ENCODE measurements at places on chromosomes 5 and 9. TPM values are rescaled to one million over a fixed set of nuclear protein-coding genes. Genes with fewer than 3 reads are reported as not detected.
A peak's percentile ranks its signal among the peaks of the same experiment; 100 is the strongest.

DNA sequence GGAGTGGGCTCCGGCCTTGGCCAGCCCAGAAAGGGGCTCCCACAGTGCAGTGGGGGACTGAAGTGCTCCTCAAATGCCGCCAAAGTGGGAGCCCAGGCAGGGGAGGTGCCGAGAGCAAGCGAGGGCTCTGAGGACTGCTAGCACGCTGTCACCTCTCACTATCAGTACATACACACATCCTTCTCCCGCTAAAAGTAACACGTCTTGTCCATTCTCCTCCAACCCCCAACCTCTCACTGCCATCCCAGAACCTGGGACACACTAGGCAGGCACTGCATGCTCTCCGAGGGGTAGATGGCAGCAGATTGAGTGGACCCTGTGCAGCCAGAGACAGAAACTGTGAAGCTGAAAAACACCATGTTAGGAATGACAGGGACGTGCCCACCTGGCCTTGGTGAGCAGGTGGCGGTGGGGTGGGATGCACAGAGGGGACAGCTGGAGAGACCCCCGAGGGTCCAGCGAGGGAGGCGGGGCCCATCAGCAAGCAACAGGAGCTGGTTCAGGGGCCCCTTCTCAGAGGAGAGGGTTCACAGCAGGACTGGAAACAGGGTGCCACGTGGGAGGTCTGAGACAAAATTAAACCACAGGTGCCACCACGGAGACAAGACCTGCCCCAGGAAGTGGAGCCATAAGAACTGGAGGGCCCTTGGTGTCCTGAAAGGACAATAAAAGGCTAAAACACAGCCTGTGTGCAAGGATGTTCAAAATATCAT is 16.9 kb downstream of the SEMA4D start:
- H3K36me3 ChIP-seq = peaks cover 17% of the 10 kb centered on the region
- H3K4me3 ChIP-seq = peak overlapping the region; percentile 29
- H3K27me3 ChIP-seq = no peaks in the 10 kb centered on the region
- DNase-seq = no peak
- peak overlapping the region; percentile 58 for H3K27ac ChIP-seq
- peaks cover 89% of the 10 kb centered on the region for H3K4me1 ChIP-seq

Gene SARDH
- total RNA-seq = 19.3 TPM

GRCh38 chr5:147327421-147327820 is 92.6 kb downstream of the STK32A start:
- no peak for DNase-seq
- no peaks in the 10 kb centered on the region for H3K4me1 ChIP-seq
- H3K27ac ChIP-seq = no peak overlapping the region
- H3K4me3 ChIP-seq = no peak overlapping the region

- no peak for DNase-seq
- H3K27me3 ChIP-seq = no peaks in the 10 kb centered on the region
- H3K27ac ChIP-seq = no peak overlapping the region
- H3K4me1 ChIP-seq = peaks cover 10% of the 10 kb centered on the region
These were observed 19.7 kb downstream of the CD180 start for GRCh38 chr5:67176936-67177335.

DNA sequence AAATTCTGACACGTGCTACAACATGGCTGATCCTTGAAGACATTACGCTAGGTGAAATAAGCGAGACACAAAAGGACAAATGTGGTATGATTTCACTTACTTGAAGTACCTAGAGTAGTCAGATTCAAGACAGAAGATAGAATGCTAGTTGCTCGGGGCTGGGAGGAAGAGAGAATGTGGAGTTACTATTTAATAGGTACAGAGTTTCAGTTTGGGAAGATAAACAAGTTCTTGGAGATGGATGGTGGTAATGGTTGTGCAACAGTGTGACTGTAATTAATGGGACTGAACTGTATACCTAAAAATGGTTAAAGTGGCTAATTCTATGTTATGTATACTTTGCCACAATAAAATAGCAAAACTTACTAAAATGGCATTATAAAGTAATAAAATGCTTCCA is 34.4 kb downstream of the PAM start:
- no peak overlapping the region for H3K4me3 ChIP-seq
- H3K36me3 ChIP-seq = no peaks in the 10 kb centered on the region
- H3K4me1 ChIP-seq = no peaks in the 10 kb centered on the region

DNA sequence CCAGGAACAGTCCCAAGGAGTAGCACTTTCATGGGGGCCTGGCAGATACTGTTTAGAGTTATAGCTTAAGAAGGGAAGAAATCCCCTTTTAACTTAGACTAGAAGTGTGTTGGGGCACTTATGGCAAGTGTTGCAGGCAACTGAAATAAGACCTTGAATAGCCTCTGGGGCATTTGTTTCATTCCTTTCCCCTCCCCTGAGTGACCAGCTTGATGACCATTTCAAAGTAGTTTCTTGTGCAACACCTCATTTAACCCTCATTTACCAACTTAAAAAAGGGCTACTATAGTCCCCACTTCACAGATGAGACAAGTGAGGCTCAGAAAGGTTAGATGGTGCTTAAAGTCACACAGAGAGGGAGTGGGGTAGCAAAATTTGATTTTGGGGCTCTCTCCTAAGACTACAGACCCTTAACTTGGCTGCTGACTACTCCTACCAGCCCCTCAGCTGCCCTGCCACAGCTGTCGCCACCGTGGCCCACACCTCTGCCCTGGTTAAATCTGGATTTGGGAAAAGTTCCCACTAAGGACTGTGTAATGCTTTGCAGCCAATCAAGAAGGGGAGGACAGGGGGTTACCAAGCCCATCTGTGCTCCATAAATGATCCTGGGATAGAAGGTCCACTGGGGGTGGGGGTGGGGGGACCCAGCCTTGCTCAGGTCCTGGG is 5.5 kb downstream of the PDLIM4 start:
- no peaks in the 10 kb centered on the region for H3K36me3 ChIP-seq
- H3K27me3 ChIP-seq = no peaks in the 10 kb centered on the region
- H3K27ac ChIP-seq = no peak overlapping the region
- no peak for DNase-seq
- no peaks in the 10 kb centered on the region for H3K4me1 ChIP-seq
- H3K4me3 ChIP-seq = no peak overlapping the region

GRCh38 chr5:132083071-132083678 is 9.6 kb downstream of the CSF2 start:
- no peak overlapping the region for H3K4me3 ChIP-seq
- DNase-seq = no peak
- no peaks in the 10 kb centered on the region for H3K36me3 ChIP-seq
- no peaks in the 10 kb centered on the region for H3K27me3 ChIP-seq
- H3K4me1 ChIP-seq = peaks cover 28% of the 10 kb centered on the region
- peak overlapping the region; percentile 31 for H3K27ac ChIP-seq

GRCh38 chr5:135218790-135219568 is 180.1 kb downstream of the MACROH2A1 start:
- H3K4me1 ChIP-seq = no peaks in the 10 kb centered on the region
- H3K27me3 ChIP-seq = no peaks in the 10 kb centered on the region
- H3K36me3 ChIP-seq = no peaks in the 10 kb centered on the region
- no peak overlapping the region for H3K27ac ChIP-seq
- DNase-seq = no peak

Data from CD4-positive, alpha-beta memory T cell (primary cell).